ENCODE measurements at places on chromosomes 6 and 20.

GRCh38 chr6:54515013-54515412 lies 206.8 kb downstream of the TINAG start:
- no peak for DNase-seq

DNA sequence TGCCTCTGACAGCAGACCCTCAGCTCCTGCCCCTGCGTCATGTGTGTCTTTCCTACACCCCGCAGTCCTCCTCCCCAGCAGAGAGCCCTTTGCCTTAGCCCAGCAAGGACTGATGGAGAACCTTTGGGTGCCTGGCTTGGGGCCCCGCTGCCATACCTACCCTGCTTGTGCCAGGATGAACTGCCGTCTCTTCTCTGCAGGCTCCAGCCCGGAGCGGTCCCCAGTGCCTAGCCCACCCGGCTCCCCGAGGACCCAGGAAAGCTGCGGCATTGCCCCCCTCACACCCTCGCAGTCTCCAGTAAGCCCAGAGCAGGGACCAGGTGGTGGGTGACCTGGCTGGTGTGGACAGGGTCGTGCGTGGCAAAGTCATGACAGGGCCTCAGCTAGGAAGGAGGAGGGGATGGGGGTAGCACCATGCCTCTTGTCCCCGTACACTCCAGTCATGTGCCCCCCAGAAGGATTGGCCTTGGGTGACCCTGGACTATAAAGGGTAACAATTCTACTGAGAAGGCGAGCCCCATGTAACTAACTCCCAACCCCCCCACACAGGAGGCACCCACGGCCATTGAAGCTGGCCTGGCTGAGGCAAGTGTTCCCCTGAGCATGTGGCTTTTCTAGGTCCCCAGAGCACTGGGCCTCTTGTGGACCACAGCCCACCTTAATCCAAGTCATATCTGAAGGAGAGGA lies 8.3 kb downstream of the HSPA12B start:
- DNase-seq, result no peak

DNA sequence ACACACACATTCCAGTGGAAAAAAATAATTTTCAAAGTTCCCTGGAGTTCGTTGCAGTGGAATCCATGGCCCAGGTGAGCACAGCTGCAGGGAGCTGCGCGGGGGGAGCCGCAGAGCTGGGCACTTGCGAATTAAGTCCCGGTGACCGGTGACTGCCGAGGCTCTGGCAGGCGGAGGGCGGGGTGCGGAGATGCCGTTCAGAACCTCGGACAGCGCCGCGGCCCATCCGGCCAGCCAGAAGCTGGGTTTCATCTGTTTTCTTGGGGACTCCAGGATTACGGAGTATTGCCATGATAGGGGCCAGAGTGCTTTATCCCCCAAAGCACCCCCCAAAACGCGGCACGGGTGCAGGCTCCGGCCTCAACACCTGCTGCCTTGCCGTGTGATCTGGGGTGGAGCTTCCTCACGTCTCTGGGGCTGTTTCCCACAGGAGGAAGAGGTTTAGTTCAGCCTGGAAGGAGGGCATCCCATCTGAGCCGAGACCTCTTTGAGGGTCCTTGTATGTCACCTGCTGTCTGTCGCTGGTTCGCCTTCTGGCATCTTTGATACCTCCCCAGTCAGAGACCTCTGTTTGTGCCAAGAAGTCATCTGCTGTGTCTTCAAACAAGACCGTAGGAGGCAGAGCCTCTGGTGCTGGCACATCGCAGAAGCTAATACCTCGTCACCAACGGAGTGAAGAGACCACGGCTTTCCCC lies 99.4 kb downstream of the YTHDF1 start:
- DNase-seq, result no peak

DNA sequence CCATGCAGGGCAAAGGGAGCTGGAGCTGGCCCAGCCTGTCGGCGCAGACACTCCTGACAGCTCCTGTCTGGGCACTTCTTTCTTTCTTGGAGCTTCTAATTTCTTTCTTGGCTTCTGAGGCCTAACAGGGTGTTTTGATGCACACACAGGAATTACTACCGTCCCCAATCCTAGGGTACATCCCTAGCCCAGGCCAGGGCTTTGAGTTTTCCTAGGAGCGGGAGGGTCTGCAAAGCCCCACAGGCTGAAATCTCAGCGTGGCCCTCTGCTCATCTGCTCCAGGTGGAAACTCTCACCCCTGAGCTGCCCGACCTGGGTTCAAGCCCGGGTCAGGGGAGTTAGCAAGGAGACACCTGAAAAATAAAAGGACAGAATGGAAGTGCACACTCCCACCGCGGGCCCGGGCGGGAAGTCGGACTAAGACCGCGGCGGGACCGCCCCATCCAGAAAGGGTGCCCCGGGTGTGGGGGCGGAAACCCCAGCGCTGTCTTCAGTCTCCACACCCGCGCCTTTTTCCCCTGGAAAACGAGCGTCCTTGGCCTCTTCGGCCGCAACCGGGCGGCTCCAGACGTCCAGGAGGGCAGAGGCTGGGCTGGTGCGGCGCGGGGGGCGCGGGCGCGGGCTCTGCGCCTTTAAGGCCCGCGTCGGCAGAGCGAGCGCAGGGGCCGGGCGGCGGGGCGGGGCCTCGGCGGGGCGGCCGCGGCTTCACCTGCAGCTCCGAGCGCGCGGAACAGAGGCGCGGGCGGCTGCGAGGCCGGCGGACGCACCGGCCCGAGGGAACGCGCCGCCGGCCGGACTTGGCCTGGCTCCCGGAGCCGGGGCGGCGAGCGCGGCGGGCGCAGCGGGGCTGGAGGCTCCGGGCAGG lies at the start of gene CDH4:
Gene CDH4 (plus strand): TSS at position 733 of the 865 bp plus-strand sequence.
- DNase-seq, result no peak

DNA sequence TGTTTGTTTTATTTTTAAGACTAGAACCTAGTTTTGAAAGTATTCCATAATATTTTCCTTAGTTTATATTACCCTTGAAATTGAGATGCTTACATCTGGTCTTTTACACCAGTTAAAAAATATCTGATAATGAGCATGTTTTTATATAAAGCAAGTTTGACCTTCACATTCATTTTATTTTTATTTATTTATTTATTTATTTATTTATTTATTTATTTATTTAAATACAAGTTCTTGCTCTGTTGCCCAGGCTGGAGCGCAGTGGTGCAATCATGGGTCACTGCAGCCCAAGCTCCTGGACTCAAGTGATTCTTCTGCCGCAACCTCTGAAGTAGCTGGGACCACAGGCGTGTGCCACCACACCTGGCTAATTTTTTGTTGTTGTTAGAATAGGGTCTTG lies 52.8 kb upstream of the ADIG start:
- DNase-seq, result no peak

- DNase-seq, result no peak
Observed at GRCh38 chr20:47753576-47754387, 31.5 kb downstream of the SULF2 start.

DNA sequence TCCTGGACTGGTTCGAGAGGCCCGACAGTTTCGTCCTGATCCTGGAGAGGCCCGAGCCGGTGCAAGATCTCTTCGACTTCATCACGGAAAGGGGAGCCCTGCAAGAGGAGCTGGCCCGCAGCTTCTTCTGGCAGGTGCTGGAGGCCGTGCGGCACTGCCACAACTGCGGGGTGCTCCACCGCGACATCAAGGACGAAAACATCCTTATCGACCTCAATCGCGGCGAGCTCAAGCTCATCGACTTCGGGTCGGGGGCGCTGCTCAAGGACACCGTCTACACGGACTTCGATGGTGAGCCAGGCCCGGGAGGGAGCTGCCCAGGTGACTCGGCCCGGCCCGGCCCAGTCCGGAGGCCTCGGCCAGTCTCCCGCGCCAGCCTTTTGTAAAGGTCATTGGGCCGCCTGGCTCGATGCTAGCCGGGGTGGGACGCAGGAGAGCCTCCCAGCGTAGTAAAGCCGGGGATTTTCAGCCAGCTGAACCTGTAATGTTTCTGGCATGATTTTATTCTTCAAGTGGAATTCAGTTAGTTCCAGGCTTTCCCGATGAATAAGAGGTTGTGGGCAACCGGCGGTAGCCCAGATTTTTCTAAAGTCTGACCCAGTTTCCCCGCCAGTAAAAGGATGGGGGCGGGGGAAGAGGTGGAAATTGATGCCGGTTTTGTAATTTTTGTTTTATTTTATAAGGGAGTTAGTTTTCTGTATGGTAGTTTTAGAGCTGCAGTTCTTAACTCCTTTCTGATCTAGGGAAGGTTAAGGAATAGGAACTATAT lies 1.4 kb downstream of the PIM1 start:
- DNase-seq, result peak; percentile 54

DNA sequence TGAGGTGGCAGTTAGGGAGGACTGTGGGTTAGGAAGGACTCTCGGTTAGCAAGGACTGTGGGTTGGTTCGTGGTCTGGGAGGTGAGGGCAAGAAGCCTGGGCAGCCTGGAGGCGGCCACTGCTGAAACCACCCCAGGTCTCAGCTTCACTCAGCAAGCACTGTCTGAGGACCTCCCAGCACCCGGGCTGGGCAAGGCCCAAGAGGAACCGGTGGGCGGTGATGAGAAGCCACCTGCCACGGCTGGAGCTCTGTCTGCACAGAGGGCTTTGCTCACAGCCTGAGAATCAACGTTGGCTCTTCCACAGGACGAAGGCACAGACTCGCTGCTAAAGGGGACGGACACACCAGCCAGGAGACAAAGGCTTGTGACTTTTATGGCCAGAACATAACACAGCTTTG lies 69.3 kb downstream of the DACT2 start:
- DNase-seq, result no peak

GRCh38 chr6:111192911-111193555 lies 105.7 kb downstream of the SLC16A10 start:
- no peak for DNase-seq

GRCh38 chr20:10719740-10720385 lies 46.1 kb upstream of the JAG1 start:
- DNase-seq, result no peak

- no peak for DNase-seq
Observed at GRCh38 chr20:60063739-60064380, 105.6 kb downstream of the CDH26 start.

DNA sequence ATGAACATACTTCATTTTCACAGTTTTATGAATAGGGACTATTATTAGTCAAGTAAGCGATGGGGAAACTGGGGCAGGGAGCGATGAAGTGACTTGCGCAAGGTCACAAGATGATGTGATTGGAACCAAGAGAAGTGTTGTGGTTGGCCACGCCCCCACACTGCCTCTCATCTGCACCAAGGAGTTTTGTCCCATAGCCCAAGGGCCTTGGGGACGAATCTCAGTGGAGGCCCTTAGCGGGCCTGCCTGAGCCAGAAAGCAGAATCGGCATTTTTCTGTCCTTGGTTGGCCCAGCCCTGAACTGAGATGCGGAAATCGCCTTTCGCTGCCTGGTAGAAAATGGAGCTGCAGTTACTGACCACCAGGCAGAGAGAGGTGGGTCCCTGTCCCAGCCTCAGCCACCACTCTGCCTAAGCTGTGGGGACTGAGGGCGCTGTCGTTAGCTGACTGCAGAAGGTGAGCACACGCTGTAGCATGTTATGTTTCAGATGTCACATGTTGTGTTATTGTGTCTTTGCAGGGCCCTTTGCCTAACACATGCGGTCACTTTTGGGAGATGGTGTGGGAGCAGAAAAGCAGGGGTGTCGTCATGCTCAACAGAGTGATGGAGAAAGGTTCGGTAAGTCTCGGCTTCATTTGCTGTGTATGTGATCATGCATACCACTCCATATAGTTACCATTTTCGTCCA lies 57.8 kb downstream of the PTPN1 start:
- DNase-seq, result no peak

GRCh38 chr20:57481281-57481711 lies 43.6 kb downstream of the CTCFL start:
- peak; percentile 83 for DNase-seq

DNA sequence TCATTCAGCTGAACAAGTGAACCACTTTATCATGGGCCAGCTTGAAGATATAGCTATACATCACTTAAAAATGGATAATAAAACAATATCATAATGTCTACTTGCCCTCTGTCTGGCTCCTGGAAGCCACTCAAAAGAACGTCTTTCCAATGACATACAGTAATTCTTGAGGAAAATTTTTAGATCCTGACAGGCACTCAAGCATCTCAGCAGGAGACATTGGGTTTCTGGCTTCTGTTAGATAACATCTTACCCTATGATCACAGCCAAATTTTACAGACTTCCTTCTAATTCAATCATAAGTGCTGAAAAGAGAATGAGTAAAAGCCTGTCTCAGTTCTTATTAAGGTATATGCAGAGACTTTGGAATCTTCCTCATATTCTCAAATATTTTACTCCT lies 330 bp downstream of the CGA start:
- no peak for DNase-seq
